Stimulated activated CD4-positive, alpha-beta T cell treated with anti-CD3 and anti-CD28 coated beads, Interleukin-15, amount 100 ng/mL, for 48 hours (primary cell): ENCODE measurements at places on chromosomes 2 and 18.

DNA sequence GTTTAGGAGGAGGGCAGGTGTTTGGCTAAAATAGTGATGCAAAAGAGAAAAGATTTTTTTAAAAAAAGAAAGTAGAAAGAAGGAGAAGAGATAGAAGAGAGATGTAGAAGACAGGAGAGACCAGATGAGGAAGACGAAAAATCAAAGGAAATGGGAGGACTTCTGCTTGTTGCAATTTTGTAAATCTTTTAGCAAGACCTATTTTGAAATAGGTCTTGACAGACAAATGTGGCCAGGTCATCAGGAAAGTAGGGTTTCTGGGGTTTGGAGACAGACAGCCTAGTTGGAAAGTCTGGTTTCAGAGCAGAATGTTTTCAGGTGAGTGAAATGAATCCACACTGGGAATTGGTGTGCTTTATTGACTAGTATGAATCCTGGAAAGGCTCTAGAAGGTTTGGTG, 104.5 kb upstream of the CAVIN2 start:
- DNase-seq: no peak

- no peak for DNase-seq
Measured at GRCh38 chr2:221924576-221924975, 352.5 kb upstream of the EPHA4 start.

GRCh38 chr2:136874258-136874657, 108.9 kb downstream of the THSD7B start:
- DNase-seq: no peak

DNA sequence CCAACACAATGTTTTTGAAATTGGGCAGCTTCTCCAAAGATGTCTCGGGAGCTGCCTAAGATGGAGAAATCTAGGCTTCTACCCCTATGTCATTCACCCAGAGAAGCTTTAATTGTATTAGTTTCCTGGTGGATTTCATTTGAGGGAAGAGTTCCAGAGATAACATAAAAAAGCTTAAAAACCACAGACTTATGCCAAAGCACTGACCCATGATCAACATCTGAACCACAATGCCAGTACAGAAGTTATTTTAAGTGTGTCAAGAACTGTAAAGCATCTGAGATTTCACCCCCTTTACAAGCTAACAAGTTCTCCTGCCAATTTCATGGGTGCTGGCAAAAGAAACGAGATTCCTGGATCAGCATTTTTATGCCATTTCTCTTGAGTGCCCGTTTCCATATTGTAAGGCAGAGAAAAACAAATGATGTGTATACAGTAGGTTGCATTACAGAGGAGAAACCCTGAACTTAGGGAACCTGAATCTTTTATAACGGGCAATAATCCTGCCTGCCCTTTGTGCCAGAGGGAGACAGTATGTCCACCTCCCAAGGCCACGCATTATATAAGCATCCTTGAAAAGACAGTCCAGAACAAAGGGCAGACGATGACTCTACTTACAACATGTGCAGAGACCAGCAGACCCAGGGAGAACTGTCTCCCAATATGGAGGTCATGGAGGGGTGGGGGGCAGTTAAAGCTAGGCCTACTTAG, 44.1 kb downstream of the MREG start:
- no peak for DNase-seq

- DNase-seq: no peak
Measured at GRCh38 chr2:142693171-142693950, 184.1 kb upstream of the KYNU start.

- no peak for DNase-seq
Measured at GRCh38 chr2:160911258-160911657, 249.0 kb upstream of the TANK start.

DNA sequence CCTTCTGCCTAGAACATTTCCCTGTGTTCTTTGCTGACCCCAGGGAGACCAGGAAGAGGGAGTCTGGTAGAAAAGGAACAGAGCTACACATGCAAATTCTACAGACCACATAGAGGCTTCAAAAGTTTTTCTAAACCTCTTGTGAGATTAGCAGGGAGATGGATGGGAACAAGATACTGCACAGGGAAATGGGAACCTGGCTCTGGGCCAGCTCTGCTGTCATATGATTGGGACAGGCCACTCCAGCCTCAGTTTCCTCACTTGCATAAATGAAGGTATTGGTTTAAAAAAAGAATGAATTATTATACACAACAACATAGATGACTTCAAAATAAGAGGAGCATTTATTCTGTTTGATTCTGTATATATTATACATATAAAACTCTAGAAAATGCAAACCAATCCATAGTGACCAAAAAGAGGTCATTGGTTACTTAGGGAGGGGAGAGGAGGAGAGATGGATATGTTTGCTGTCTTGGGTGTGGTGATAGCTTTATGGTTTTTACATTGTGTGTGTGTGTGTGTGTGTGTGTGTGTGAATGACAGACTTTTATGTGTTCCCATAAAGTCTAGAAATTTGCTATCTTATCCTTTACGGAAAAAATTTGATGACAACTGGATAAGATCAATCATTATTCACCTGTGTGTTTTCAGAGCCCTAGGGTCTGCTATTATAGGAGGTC, 115.5 kb downstream of the MGAT5 start:
- no peak for DNase-seq

GRCh38 chr2:16124881-16125613, 184.7 kb downstream of the MYCN start:
- DNase-seq: no peak
